Stimulated activated CD4-positive, alpha-beta T cell treated with anti-CD3 and anti-CD28 coated beads, Interleukin-15, amount 100 ng/mL, for 1 hour (primary cell): ENCODE measurements at places on chromosomes 7 and 10.

DNA sequence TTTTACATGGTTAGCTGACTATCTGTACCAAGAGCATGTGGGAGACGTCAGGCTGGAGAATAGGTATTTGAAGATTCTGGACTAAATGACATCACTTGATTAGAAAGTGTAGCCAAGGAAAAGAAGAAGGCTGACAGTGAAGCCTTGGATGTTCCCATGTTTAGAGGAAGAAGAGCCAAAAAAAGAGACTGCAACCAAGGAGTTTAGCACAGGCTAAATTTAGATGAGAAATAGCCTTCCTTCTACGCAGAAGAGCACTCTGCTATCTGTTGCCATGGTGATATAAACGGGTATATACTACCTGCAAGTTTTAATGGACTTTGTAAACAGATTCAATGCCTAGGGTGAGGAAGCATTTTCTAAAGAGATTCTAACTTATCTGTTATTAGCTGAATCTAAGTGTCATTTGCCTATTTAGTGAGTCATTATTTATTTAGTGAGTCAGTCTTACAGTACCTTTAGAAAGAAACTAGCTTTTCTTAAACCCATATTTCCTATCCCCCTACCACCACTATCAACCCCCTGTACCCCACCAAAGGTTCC lies 69.8 kb downstream of the CDK6 start:
- no peak for DNase-seq

- no peak for DNase-seq
Observed at GRCh38 chr7:26318921-26319320, 27.3 kb downstream of the SNX10 start.

DNA sequence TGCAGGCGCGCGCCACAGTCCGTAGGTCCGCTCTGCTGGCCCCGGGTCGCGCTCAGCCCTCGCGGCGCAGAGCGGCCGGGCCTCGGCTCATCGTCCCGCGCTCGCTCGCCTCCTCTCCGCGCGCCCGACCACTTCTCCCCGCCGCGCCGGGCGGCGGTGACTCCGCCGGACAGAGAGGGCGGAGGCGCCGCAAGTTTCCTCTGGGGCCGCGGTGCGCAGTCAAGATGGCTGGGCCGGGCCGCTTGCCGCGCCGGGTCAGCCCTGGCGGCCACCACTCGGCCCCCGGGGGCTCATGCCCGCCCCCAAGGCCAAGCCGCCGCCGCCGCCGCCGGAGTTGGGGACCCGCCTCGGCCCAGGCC lies 441 bp downstream of the FZD8 start:
- DNase-seq: no peak

GRCh38 chr10:75083972-75084833 lies 27.3 kb upstream of the SAMD8 start:
- no peak for DNase-seq
